ENCODE measurements at places on chromosomes 6 and 20.
A peak's percentile ranks its signal among the peaks of the same experiment; 100 is the strongest.

DNA sequence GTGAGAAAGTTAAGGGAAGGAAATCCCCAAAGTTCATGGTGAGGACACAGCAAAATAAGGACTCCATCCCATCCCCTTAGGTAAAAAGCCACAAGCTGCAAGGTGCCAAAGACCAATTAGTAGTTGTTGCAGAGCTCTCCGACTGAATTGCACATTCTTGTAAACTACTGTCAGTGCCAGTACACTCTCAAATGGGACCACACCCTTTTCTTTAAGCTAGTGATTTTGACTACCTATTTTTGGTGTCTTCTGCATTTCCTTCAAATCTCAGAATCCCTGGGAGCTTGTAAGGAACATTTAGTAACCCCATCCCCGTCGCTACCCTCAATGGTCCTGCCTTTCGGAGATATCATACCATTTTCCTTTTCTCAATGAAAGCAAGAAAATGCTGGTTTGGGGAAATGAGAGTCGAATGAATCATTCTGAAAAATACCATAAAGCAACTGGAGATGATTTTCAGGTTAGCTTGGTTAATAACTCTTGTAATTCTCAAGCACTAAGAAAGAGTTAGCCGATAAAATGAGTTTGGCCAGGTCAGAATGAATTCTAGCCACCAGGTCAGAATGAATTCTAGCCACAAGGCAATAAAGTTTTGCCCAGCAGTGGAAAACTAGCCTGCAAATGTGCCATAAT is 5.2 kb upstream of the HMGN3 start:
- DNase-seq: no peak

GRCh38 chr6:7750197-7750596 is 24.3 kb downstream of the BMP6 start:
- DNase-seq: no peak

DNA sequence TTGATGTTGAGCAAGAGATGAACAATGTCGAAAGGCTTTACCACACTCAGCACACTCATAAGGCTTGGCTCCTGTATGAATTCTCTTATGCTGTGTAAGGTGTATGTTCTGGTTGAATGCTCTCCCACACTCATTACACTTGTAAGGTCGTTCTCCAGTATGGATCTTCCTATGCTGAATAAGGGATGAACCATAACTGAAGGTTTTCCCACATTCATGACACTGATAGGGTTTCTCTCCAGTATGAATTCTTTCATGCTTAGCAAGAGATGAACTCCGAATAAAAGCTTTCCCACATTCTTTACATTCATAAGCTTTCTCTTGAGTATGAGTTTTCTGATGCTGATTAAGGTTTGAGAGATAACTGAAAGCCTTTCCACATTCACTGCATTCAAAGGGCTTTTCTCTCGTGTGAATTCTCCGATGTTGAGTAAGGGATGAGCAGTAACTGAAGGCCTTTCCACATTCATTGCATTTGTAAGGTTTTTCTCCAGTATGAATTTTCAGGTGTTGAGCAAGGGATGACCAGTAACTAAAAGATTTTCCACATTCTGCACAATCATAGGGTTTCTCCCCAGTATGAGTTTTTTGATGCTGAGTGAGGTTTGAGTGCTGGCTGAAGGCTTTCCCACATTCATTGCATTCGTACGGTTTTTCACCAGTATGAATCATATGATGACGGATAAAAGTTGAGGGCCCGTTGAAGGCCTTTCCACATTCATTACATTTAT is 21.1 kb downstream of the ZNF184 start:
- DNase-seq: no peak

- DNase-seq: no peak
Measured at GRCh38 chr6:146850981-146851380, 252.2 kb downstream of the ADGB start.

- peak; percentile 1 for DNase-seq
Measured at GRCh38 chr6:135054226-135054568, 425 bp downstream of the HBS1L start.

DNA sequence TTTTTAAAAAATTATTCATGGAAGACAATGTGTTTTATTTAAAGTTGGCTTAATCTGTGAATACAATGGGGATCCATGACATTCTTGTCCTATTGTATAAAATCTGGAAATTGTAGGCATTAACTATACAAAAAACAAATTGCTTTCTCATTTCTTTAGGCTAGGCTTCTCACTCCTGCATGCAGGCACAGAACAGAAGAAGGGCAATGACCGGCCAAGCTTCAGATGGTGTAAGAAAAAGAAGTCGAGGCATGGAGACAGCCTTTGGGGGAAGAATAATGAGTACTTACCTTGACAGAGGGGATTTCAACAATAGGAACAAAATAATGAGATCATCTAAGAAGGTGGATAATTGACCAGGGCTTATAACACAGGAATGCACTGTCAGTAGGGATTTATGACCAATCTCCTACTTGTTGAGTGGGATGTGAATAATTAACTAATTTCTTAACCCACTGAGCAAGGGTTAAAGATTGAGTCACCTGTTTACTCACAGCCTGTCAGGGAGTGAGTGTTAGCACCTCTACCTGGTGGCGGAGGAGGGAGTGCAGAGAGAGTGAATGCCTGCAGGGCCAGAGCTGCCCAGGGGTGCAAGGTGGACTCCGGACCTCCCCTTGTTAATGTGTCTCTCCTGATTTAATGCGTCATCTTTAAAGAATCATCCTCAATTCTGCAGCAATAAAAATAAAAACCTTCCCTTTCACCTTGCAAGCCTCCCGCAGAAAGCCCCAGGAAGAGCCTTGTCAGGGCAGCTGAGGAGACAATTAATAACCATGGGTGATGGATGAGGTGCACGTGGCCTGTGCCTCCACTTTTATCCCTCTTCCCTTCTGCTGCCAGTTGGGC is 3.9 kb downstream of the SLC22A2 start:
- no peak for DNase-seq

DNA sequence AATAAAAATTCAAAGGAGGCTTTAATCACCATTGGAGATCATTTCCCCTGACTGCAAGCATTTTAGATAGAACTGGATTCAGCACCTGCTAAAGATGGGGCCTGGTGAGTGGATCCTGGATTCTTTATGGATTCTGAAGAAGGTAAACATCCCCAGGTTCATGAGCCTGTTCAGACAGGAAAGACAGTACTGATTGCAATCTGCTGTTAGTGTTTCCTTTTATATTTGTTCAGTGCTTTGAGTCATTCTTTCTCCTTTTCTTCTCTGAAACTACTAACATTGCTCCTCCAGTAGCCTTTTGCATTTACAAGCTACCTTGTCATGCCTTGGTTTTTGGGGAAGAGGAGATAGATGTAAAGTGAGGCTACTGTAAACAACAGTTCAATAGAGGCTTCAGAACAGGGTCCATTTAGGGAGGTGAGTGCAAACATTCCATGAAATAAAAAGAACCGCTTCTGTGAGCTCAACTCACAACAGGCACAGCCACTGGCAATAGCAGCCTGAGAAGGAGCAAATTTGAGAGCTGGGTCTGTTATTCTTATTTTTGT is 66.4 kb upstream of the PRL start:
- DNase-seq: no peak

Measured in T-helper 9 cell (primary cell).